ENCODE measurements at places on chromosomes 7 and 10.

DNA sequence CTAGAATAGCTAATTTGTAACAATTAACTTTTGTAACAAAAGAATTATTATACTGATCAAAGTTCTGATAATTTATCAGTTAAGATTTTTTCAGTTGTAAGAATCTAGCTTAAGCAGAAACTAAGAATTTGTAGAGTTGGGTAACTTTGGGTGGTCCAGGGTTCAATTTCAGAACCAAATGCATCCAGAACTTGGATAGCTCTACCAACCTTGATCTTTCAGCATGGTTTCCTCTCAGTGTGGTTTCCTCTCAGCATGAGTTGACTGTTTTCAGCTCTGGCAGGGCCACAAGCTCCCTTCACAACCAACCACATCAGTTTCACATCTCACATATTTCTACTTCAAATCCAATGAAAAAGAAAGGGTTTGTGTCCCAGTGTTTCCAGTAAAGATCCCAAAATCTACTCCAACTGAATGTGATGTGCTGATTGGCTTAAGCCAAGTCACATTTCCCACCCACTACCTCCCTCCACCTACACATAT is 3.3 kb upstream of the FAS start:
- no peak for DNase-seq

GRCh38 chr10:63964406-63964805 is 443.2 kb downstream of the REEP3 start:
- DNase-seq: no peak

- DNase-seq: no peak
Measured at GRCh38 chr7:157745721-157746709, 409.2 kb downstream of the DNAJB6 start.

- peak; percentile 34 for DNase-seq
Measured at GRCh38 chr7:44145479-44145968, 4.4 kb upstream of the MYL7 start.

DNA sequence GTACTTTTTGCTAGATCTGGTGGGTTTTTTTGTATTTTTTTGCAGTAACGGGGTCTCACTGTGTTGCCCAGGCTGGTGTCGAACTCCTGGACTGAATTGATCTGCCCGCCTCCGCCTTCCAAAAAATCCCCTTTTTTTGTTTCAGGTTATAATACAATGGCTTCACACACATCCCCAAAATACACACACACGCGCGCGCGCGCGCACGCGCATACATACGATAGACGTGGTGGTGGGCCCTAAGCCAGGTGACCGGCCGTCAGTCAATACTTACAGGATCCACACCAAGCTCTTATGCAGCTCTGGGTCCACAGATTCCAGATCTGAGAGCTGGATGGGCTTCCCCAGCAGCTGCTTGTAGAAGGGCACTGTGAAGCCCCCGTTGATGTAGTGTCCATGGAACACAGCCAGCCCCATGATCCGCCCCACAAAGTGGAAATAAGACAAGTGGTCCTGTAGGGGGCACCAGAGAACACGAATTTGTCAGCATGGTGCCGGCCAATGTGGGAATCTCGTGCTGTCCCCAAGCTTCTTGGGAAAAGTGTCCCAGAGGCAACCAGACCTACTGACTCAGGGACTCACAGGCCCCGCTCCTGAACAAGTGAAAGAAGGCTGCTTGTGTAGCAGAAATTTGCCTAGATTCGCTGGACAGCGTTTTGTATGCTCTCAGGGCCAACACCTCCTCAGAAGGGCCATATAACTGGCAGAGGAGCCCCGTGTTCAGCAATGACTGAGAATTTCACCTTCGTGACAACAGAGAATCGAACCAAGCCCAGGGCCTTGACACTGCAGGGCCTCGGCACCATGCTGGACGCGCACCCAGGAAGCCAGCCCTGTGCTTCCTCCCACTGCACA is 103.6 kb downstream of the SMURF1 start:
- DNase-seq: peak; percentile 64

DNA sequence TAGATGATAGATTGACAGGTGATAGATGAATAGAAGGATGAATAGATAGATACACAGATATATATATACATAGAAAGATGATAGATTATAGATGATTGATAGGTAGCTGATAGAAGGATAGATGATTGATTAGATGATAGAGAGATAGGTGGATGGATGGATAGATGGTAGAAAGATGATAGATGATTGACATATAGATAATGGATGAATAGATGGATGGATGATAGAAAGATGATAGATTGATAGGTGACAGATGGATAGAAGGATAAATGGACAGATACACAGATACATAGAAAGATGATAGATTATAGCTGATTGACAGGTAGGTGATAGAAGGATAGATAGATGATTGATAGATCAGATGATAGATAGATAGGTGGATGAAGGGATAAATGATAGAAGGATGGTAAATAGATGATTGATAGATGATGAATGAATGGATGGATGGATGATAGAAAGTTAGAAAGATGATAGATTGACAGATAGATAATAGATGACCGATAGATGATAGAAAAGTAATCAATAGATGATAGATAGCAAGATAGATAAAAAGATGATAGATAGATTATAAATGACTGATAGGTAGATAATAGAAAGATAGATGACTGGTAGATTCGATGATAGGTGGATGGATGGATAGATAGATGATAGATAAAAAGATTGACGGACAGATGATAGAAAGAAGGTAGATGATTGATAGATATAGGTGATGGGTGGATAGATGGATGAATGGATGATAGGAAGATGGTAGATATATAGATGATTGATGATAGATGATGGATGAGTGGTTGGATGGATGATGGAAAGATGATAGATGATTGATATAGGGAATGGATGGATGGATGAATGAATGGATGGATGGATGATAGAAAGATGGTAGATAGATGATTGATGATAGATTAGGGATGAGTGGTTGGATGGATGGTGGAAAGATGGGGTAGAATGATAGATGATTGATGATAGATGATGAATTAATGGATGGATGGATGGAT is 80.4 kb downstream of the MICALL2 start:
- DNase-seq: no peak

DNA sequence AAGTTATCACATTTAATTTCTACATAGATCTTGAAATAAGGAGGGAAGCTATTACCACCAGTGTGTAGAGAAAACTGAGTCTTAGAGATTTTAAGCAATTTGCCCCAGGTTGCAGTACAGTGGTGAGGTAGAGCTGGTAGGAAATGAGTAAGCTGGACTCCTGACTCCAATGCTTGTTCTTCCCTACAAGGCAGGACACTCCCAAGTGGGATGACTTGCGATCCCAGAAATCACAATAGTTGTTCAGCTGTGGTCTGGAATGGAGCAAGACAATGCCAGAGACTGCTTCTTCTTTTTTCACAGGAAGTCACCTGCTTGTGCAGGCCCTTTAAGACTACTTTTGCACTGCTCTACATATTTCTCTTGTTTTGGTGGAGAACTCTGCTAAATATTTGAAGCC is 327.2 kb upstream of the BMPER start:
- DNase-seq: no peak

GRCh38 chr10:52351914-52352330 is 37.8 kb downstream of the DKK1 start:
- no peak for DNase-seq

DNA sequence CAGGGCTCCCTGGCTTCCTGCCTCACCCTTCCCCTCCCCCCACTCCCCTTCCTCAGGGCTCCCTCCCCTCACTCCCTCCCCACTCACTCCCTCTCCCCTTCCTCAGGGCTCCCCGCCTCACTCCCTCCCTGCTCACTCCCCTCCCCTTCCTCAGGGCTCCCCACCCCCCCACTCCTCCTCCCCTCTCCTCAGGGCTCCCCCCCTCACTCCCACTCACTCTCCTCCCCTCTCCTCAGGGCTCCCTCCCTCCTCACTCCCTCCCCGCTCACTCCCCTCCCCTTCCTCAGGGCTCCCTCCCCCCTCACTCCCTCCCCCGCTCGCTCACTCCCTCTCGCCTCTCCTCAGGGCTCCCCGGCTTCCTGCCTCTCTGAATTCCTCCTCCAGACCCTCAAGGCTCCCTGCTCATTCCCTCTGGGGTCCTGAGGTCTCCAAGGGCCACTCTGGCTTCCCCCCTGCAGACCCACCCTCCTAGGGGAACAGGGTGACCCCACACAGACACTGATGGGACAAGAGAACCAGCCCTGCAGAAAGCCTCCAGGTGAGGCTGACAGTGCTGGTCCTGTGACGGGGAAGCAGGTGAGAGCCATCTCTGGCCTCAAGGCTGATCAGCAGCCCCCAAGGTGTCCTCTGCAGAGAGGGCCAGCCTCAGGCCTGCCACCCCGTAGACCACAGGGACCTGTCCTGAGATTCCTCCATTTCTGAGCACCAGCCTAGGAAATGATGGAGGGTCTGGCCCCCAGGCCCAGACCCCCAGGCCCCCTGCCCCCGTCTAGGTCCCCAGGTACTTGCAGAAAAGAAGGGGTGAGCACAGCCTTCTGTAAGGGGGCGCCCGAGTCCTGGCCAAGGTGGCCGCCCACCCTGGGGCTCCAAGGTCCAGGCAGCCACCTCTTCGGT is 47.2 kb downstream of the PWWP2B start:
- DNase-seq: no peak

DNA sequence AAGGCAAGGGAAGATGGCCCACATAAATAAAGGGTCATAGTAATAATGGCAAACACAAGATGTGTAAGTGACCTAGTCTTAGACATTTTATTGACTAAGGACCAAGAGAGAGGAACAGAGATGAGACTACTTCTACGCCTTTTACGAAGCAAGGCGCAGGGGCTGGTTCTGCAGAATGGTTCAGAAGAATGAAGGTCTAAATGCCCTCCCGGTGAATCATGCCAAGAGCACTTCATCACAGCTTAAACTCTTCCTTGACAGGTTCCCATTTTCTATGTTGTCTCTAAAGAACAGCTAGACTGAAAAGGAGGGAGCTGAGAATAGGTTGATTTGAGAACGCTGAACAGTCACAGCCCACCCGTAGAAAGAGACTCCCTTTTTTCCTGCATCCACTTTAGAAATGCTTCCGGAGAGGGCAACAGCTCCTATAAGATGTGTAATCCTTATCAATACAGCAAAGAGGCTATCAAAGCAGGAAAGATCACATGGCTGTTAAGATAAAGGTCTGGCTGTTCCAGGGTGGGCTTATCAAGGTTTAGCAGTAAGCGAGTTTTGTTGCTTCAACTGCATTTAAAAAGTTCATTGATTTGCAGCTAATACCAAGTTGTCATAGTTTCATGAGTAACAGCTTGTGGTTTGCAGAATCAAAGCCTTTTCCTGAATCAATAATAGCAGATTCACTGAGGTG is 93.4 kb upstream of the AUTS2 start:
- no peak for DNase-seq

GRCh38 chr10:31135171-31135570 is 103.5 kb upstream of the ZNF438 start:
- no peak for DNase-seq

- DNase-seq: no peak
Measured at GRCh38 chr10:22704942-22705341, 9.4 kb downstream of the PIP4K2A start.

DNA sequence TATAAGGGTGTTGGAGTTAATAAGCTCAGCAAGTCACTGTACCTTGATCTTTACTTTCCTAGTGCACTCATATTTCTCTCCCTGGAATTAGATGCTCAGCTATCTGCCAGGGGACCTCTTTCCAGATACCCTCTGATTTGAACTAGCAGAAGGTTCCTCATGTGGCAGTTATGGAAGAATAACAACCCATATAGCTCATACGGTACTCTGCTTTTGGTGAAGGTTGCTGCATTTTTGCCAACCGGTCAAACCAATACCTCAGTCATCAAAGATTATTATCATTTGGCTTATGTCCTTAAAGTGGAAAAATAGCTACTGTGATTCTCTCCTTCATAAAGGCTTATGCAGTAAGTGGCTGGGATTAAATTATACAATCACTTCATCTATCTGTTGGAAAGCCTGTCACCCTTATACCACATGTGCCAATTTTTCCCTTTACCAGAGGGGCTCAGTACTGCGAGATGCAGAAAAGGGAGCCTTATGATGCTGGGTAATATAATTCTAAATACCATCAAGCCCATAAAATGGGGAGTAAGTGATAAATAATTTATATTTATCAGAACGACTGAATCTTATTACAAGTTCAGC is 43.4 kb upstream of the PTER start:
- DNase-seq: no peak

GRCh38 chr7:31729195-31729804 is 42.3 kb downstream of the PPP1R17 start:
- DNase-seq: no peak

DNA sequence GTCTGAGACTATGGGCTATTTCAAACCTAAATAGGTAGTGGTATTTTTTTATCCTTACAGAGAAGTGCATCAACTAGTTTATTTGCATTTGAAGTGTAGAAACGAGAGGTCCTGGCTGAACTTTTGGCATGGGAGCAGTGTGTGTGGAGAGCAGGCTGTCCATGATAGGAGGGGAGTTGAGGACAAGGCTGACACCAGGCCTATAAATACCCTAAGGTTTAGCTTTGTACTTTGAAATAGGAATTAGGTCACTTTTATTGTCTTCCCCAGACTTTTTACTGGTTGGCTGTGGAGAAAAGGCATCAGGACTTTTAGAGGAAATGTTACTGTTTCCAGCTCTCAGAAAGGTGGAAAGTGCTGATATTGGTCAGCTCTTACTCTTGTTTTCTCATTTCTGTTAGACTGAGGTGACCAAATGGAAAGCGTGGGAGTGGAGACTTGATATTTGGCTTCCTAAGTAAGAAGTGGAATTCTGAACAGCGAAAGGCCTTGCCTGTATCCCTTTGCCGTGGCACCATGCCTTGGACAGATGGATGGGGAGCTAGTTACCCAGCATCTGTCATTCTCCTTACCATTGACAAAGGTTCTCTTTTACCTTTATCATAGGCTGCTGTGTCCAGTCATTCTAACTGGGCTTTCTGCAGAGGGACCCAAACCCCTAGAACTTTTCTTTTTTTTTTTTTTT is 46.0 kb downstream of the GBF1 start:
- no peak for DNase-seq

DNA sequence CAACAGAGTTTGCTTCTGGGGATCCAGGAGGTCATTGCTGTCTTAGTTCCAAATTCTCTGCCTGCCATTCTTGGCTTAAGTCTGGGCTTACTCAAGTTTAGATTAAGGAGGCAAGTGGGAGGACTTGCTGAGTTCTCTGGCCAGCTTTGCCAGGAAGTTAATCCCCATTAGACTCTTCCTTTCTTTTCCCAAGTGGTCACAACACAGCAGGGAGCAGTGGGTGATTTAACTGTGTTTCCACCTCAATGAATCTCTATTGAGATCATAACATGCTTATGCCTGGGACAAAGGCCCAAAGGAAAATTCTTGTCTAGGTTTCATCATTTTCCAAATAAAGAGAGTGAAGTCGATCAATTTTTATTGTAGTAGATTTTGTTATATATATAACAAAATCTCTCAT is 1159.6 kb downstream of the SORCS3 start:
- no peak for DNase-seq

DNA sequence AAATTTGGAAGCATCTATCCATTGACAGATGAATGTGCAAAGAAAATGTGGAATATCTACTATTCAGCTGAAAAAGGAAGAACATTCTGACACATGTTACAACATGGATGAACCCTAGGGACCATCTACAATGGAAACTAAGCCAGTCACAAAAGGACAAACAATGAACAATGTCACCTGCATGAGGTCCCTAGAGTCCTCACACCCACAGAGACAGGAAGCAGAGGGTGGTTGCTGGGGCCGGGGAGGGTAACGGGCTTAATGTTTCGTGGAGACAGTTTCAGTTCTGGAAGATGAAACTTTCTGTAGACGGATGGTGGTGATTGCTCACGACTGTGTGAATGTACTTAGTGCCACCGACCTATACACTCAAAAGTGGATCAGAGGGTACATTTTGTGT is 282.9 kb downstream of the ADARB2 start:
- no peak for DNase-seq

GRCh38 chr7:1081931-1082401 is 5.9 kb upstream of the GPER1 start:
- no peak for DNase-seq

- DNase-seq: no peak
Measured at GRCh38 chr10:124271676-124272075, 147.0 kb downstream of the OAT start.
